ENCODE measurements at places on chromosomes 1 and 21.

- DNase-seq: no peak
Measured at GRCh38 chr21:42657676-42658319, 4.4 kb downstream of the PDE9A start.

- no peak for DNase-seq
Measured at GRCh38 chr1:157724537-157725220, 24.1 kb upstream of the FCRL3 start.

DNA sequence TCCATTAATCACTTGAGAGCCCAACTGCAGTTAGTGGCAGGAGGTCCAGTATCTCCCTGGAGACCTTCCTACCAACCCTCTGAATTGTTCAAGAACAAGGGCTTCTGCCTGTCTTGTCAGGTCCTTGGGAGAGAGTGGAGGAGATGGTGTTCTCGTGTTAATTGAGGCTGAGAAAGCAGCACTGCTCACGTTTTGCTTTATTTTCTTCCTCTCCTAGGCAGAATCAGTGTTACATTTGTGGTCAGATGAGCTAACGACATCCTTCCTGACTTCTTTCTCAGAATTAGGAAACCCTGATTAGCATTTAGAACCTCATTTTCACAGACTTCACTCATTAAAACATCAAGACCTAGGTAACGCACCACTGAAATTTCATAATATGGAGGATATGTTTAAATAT is 26.4 kb upstream of the LRIG2 start:
- DNase-seq: no peak

DNA sequence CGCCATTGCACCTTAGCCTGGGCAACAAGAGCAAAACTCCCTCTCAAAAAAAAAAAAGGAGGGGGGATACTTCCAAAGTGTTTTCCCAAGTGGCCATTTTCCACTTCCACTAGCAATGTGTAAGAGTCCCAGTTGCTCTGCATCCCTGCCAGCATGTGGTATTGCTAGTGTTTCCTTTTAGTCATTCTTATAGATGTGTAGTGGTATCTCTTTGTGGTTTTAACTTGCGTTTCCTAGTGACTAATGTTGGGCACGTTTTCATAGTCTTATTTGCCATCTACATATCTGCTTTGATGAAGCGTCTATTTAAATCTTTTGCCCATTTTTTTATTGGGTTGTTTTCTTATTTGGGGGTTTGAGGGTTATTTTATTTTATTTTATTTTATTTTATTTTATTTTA is 31.1 kb downstream of the INAVA start:
- DNase-seq: no peak

- no peak for DNase-seq
Measured at GRCh38 chr1:156153362-156153761, at the start of gene SEMA4A. Gene SEMA4A, plus strand, starts transcription at chr1:156153585. Its CDS starts 994 bp downstream, at chr1:156154579.

DNA sequence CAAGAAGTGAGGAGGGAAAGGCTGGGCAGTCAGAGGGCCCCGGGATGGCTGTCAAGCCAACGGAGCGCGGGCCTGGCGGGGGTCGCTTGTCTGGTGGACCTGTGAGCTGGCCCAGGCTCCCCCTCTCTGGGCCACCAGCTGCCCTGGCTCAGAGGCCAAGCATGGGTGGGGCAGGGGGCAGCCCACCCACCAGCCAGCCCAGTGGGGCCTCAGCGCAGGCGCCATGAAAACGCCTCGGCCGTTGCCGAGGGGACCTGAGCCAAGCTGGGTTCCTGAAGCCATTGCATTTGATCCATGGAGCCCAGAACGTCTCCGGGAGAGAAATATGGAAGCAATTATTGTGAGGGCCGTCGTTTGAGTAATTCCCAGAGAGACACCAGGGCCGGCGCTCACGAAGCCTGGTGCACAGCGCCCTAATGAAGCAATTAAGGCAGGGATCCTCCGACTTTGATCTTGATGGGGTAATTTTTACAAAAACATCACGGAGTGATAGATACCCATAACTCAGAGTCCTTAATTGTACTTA is 90.5 kb upstream of the TTC34 start:
- no peak for DNase-seq

GRCh38 chr1:19762175-19762779 is 37.4 kb downstream of the TMCO4 start:
- DNase-seq: no peak

DNA sequence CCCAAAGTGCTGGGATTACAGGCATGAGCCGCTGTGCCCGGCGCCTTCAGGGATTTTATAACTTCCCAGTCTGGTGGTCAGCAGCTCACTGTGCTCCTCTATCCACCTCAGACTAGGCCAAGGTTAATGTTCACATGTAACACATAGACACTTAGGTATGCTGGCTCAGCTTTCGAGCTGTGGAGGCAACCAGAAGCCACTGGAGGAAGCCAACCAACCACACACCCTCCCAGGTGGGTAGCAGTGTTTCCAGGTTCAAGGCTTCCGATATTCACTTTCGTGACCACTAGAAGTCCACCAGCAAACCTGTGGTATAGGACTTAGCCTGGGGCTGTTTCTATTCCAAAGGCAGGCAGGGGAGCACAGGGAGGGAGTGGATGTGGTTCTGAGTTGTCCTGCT is 255.9 kb upstream of the KIAA0040 start:
- no peak for DNase-seq

GRCh38 chr21:41885341-41886024 is 6.3 kb upstream of the PRDM15 start:
- no peak for DNase-seq

DNA sequence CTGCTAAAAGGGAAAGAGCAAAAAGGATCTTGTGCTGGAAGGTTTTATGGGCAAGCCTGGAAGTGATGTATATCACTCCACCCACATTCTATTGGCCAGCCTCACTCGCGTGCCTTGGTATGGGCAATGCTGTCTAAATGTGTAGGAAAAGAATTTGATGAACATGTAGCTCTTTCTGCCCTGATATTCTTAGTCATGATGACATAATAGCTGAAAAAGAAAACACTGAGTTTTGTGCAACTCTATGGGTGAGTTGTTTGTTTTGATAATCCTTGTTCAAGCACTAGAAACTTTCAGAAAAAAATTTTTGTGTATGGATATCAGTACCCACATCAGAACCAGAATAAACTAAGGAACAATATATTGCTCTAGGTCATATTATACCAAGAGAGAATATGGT is 231.5 kb upstream of the ST6GALNAC5 start:
- DNase-seq: no peak

DNA sequence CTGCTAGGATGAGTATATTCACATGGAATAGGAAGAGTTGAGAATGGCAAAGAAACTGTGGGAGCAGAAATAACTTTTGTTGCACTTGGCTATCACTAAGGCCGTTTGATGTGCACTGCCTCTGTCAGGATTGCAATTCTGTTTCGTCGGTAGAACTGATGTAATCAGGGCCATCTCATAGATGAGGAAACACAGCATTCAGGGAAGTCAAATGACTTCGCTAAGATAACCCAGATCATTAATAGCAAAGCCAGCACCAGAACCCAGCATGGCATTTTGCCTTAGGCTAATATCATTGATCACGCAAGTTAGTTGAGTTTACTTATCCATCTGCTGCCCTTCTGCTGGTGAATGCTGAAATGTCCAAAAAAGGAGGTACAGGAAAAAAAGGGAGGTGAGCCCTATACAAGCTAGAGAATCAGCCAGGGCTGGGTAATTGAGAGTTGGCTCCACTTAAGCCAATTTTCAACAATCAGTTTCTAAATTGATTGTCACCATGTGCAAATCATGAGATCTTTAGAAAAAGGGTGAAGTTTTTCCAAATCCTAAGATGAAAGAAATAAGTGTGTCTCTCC is 7.6 kb downstream of the RASSF5 start:
- no peak for DNase-seq

GRCh38 chr1:81238129-81238528 is 562.6 kb upstream of the ADGRL2 start:
- no peak for DNase-seq

All from stimulated activated CD8-positive, alpha-beta memory T cell treated with anti-CD3 and anti-CD28 coated beads, Interleukin-7, amount 100 ng/mL, for 1 hour (primary cell).